Stimulated activated CD4-positive, alpha-beta T cell treated with anti-CD3 and anti-CD28 coated beads, Interleukin-4, amount 100 ng/mL, for 1 hour (primary cell): ENCODE measurements at places on chromosomes 16 and 17.

- no peak for DNase-seq
Measured at GRCh38 chr17:3792481-3792880, 8.5 kb downstream of the ITGAE start.

GRCh38 chr17:57033296-57033695, 51.8 kb upstream of the AKAP1 start:
- DNase-seq, result no peak

DNA sequence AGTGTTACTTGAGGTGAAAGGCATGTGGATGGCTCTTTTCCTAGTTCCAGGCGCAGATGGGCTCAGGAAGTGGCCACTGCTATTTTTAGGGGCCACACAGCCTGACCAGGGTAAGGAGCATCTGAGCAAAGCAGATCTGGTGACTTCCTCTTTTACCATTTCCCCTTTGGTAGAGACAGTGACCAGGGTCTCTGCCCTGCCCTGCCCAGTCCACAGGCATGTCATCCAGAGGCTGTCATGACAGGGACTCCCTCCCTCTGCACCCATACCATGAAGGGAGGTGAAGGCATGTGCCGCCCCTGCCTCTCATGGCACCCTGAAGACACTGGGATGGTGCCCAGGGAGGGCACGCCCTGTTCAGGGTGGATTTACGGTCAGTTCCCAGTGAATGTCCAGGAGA, 2.2 kb downstream of the PLA2G15 start:
- no peak for DNase-seq

DNA sequence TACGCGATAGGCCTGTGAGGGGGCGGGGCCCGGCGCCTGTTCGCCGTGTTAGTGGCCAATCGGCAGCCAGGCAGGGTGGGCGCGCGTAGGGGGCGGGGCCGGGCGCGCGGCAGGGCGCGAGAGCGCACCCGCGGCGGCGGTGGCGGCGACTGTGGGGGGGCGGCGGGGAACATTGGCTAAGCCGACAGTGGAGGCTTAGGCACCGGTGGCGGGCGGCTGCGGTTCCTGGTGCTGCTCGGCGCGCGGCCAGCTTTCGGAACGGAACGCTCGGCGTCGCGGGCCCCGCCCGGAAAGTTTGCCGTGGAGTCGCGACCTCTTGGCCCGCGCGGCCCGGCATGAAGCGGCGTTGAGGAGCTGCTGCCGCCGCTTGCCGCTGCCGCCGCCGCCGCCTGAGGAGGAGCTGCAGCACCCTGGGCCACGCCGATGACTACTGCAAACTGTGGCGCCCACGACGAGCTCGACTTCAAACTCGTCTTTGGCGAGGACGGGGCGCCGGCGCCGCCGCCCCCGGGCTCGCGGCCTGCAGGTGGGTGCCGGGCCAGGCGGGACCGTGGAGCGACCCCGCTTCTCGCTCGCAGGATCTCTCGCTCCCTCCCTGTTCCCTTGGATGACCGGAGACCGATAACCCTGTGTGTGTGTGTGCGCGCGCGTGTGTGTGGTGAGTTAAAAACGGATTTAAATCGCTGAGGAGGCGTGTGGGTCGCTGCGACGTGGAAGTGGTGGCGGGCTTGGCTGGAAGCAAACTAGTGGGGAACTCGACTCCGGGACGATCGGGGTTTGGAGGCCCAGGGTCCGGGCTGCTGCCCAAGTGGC, at the start of gene NFATC3:
TSS of gene NFATC3 (plus strand) at position 112 of the 813 bp plus-strand sequence. CDS start at position 424, 312 bp downstream.
- DNase-seq, result peak; percentile 99

GRCh38 chr17:72599891-72600290, 479.1 kb downstream of the SOX9 start:
- DNase-seq, result no peak

DNA sequence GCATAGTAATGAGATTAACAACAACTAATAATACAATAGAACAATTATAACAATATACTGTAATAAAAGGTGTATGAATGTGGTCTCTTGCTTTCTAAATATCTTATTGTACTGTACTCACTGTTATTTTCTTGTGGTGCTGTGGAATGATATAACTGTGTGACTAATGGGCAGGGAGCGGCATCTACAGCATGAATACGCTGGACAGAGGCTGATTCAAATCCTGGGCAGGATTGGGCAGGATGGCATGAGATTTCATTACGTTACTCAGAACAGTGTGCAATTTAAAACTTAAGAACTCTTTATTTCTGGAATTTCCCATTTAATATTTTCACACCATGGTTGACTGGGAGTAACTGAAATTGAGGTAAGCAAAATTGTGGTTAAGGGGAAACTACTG, 1239.8 kb upstream of the GOT2 start:
- no peak for DNase-seq

DNA sequence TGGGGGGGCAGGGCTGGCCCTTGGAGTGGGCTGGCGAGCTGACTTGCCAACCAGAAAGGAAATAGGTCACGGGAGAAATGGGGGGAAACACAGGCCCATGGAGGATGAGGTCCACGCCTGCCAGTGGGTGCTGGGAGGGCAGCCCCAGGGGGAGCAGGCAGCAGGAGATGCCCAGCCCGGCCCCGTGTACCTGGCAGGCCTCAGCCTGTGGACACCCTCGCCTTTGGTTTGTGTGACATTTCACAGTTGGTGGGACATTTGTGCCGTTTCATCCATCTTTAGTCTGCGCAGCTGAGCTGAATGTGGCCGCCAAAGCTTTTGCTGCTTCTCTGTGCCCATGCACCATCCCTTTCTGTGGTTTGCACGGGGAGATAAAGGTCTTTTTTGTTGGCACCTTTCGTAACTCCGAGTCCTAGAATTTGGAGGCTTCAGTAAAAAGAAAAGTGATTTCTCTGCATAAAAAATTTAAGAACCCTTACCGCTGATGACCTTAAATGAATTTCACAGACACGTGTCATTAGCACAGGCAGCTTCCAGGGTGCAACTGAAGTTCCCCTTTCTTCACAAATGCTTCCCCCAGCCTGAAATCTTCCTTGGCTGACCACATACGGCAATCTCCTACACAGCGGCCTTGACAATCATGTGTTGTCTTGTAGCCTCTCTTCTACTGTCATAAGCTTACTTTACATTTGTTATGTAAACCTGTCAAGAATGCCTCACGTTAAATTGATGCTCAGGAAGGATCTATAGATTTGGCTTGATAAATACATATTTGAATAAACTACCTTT, 193.6 kb downstream of the RPTOR start:
- DNase-seq, result no peak

DNA sequence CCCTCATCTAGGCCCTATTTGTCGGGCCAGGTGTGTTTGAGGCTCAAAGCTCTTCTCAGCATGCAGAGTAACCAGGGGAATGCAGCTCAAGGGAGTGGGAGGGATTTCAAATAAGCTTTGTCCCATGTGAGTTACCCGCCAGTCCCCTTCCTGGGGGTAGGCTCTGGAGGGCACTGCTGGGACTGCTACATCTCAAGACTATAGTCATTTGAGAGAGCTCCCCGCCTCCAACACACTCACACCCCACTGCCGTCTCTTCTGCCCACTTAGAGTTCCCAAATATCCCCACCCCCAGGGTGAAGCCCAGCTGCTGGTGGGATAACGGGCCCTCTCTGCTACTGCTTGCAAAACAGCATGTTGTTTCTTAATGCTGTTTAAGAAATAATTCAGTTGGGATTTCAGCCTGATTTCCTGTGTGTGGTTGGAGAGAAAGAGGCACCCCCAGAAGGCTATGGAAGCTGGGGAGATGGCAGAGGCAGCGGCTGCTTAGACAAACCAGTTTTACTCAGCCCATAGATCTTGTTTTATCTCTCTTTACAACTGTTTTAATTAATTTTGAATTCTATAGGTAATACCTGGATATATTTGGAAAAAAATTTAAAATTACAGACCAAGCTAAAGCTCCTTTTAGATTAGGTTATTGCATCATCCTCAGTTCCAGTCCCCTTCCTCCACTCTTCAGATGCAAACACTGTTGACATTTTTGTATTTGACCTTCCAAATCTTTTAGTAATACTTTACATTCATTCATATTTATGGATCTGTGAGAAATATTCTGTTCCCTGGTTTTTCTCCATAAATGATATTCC, 4.1 kb upstream of the MPO start:
- no peak for DNase-seq

DNA sequence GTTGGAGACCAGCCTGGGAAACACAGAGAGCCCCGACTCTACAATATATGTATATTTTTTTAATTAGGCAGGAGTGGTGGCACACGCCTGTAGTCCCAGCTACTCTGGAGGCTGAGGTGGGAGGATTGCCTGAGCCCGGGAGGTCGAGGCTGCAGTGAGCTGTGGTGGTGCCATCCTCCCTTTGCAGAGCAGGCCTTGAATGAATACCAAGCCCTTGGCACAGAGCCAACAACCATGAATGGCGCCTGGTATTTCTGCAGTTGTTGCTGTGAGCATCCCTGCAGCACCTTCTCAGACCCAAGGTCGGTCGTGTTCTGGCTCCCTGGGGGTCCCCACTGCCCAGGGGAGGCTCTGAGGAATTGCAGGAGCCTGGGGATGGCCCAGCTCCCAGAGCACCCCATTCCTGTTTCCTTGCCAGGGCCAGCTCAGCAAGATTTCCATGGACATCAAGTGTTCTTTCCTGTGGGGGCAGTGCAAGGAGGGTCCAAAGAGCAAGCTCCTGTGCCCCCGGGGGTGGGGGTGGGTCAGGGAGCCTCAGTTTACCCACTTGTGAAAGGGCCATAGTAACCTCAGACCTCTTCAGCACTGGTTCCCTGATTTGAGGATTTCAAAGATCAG, 25.6 kb upstream of the RMI2 start:
- no peak for DNase-seq

- peak; percentile 33 for DNase-seq
Measured at GRCh38 chr17:40025991-40026815, 11.0 kb downstream of the CSF3 start.

DNA sequence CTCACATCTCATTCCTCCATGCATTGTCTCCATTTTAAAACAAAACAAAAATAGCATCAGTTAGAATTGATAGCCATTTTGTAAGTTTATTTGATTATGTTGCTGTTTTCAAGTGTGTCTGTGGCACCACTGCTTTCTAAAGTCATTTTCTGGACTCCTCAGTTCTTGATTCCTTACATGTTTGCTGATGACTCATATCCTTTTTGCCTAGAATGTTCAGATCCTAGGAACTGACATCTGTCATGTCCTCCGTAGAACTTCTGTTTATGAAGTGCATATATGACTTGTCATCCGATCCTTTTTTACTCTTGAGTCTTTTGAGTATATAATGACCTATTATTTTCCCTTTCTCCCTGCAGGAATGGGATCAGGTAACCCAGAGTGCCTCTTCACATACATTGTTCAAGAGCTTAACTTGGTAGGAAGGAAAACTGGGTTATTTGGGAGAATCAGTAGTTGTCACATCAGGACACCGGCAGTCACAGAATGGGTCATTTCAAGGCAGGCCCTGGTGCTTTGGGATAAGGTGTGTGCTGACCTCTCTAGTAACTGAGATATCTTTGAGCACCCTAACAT, 69.2 kb downstream of the MAP2K4 start:
- no peak for DNase-seq

GRCh38 chr17:39533891-39534290, 72.6 kb downstream of the CDK12 start:
- no peak for DNase-seq

DNA sequence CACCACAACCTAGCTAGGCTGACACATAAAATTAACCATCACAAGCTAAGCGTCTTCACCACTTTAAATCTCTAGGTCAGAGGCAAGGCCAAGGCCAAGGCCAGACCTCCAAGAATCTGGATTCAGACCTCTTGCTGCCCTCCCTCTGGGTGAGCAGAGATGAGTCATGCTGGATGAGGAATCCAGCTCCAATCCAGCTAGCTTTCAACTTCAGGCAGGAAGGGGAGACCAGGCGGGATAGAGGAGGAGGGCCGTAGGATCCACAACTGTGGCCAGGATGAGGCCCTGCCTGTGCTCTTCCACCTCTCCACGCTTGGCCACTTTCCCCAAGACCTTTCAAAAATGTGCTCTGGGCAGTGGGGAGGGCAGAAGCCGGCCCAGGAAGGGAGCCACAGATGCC, 14.7 kb downstream of the LRRC75A start:
- no peak for DNase-seq

GRCh38 chr17:16924696-16925440, 47.0 kb downstream of the TNFRSF13B start:
- no peak for DNase-seq

GRCh38 chr17:75642784-75643642, 9.8 kb downstream of the SMIM5 start:
- no peak for DNase-seq

DNA sequence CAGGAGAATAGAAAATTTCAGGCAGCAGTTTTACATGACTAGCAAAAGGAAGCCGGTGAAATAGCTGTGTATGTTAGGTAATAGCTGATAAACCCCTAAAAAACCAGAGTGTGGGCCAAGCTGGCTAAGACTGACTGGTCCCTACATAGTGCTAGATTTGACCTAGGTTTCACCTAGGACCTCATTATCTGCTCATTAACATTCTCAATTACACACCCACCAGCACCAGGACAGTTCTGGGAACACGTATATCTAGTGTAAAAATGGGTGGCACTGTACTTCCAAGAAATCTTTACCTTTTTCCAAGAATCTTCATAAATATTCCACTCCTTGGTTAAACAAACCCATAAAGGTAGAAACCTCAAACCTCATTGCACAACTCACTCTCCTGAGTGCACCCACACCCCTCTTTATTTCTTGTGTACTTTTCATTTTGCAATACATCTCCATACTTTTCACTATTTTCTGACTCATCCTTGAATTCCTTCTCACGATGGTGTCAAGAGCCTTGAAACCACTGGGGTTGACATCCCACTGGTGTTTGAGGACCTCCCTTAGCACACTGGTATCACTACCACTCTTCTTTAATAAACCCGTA, 262.7 kb upstream of the KCNJ16 start:
- DNase-seq, result no peak

DNA sequence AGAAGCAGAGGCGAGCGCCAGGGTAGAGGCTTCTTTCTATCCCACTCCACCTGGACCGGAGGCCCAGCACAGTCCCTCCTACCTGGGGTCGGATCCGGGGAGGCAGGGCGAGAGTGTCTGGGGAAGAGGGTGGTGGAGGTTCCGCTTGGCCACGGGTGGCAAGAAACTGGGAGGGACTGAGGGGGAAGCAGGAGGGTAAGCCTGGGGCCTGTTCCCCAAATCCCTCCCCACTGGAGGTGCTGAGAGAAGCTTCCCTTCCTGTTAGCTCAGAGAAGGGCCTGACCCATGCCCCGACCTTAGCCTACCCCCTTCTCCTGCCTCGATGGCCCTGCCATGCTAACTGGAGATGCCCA, 1.8 kb upstream of the TPPP3 start:
- no peak for DNase-seq

GRCh38 chr17:80080081-80080480, 21.3 kb upstream of the GAA start:
- DNase-seq, result no peak

- no peak for DNase-seq
Measured at GRCh38 chr16:88978608-88979346, 1.8 kb upstream of the CBFA2T3 start.

GRCh38 chr17:20992416-20992815, 50.4 kb downstream of the USP22 start:
- DNase-seq, result no peak

- no peak for DNase-seq
Measured at GRCh38 chr17:81080019-81080418, 45.1 kb downstream of the BAIAP2 start.
